Activated B cell treated with CpG ODN at 0.5 μM for 24 hours (primary cell): ENCODE measurements at places on chromosomes 3 and 15. TPM values are rescaled to one million over a fixed set of nuclear protein-coding genes. Genes with fewer than 3 reads are reported as not detected.

- no peaks in the 10 kb centered on the region for H3K36me3 ChIP-seq
- no peak for DNase-seq
- H3K27ac ChIP-seq, result no peak overlapping the region
- no peaks in the 10 kb centered on the region for H3K4me1 ChIP-seq
- H3K4me3 ChIP-seq, result no peak overlapping the region
Observed at GRCh38 chr3:53531749-53532148, 37.3 kb downstream of the CACNA1D start.

ISLR2 gene
- not detected in 2 replicates for total RNA-seq

- no peak overlapping the region for H3K4me3 ChIP-seq
- H3K27me3 ChIP-seq, result no peaks in the 10 kb centered on the region
- no peak overlapping the region for H3K27ac ChIP-seq
- H3K36me3 ChIP-seq, result no peaks in the 10 kb centered on the region
Observed at GRCh38 chr3:122298239-122298638, 26.8 kb upstream of the CSTA start.

PCCB gene
- total RNA-seq, result 31.2 and 31.8 TPM in 2 replicates

- peaks cover 13% of the 10 kb centered on the region for H3K27me3 ChIP-seq
- DNase-seq, result no peak
- no peaks in the 10 kb centered on the region for H3K36me3 ChIP-seq
- no peak overlapping the region for H3K4me3 ChIP-seq
Observed at GRCh38 chr3:193932136-193932535, 203.8 kb upstream of the HES1 start.

SCAMP5 gene
- total RNA-seq, result 0.44 and 0.62 TPM in 2 replicates

GRCh38 chr3:58697561-58697960 lies 31.0 kb upstream of the FAM3D start:
- no peaks in the 10 kb centered on the region for H3K27me3 ChIP-seq
- no peaks in the 10 kb centered on the region for H3K4me1 ChIP-seq
- H3K27ac ChIP-seq, result no peak overlapping the region
- no peaks in the 10 kb centered on the region for H3K36me3 ChIP-seq
- no peak overlapping the region for H3K4me3 ChIP-seq

DNA sequence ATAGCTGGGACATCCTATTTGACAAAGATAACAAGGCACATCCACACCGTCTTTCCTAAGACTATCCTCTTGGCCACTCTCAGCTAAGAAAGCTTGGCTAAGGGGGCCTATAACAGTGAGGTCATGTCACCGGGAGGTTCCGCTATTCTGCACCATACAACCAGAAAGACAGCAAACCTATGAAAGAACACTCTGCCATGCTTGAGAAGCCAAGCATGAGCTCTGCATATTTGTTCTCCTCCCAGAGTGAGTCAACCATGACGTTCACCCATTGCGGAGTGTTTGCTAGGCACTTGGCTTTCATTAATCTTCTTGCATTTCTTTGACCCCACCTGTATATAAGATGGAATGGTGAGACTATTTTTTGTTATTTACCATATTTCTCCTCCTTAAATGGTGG lies 141.2 kb downstream of the GMNC start:
- H3K4me3 ChIP-seq, result no peak overlapping the region
- no peaks in the 10 kb centered on the region for H3K36me3 ChIP-seq
- H3K27ac ChIP-seq, result no peak overlapping the region
- H3K4me1 ChIP-seq, result no peaks in the 10 kb centered on the region

- H3K36me3 ChIP-seq, result peaks cover 57% of the 10 kb centered on the region
- no peak overlapping the region for H3K4me3 ChIP-seq
- peaks cover 8% of the 10 kb centered on the region for H3K4me1 ChIP-seq
Observed at GRCh38 chr3:15420871-15421270, 6.5 kb downstream of the METTL6 start.
